Lower lobe of right lung (tissue), 2 donors: ENCODE measurements at places on chromosomes 16 and 17. TPM values are rescaled to one million over a fixed set of nuclear protein-coding genes. Genes with fewer than 3 reads are reported as not detected.

- DNase-seq = peak; percentile 84
These were observed 678 bp downstream of the CDR2L start for GRCh38 chr17:74987909-74988711.

DNA sequence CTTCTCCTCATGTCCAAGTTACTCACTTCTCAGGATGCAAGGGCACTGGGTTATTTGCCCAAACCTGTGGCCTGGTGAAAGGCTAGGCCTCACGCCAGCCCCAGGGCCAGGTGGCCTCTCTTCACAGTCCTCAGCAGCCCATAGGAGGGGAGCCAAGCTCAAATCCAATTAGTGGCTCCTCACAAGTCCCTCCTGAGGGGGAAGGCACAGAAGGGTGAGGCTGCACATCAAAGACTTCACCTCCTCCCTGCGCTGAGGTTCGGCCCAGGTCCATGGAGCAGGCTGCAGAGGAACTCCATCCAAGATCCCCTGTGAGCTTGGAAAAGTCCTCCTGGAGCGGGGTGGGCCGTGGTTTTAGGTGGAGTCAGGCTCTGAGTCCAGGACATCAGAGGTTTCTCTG is 320.0 kb downstream of the FOXL1 start:
- no peak for DNase-seq

GRCh38 chr17:81524039-81524864 is 3.9 kb upstream of the FSCN2 start:
- peak; percentile 40 for DNase-seq

DNA sequence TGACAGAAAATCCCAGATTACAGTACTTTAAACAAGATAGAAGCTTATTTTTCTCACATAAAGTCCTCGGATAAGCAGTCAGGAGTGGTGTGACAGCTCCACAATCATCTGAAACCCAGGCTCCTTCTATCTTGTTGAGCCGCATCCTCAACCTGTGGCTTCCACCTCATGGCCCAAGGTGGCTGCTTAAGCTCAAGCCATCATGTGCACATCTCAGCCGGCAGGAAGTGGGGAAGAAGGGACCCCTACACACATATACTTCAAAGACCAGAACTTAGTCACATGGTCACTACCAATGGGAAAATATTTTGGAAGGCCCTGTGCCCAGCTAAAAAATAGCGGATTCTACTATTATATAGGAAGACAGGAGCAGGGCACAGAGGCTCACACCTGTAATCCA is 11.0 kb upstream of the FBXO47 start:
- no peak for DNase-seq

- DNase-seq = no peak
These were observed 336.4 kb downstream of the SEC14L1 start for GRCh38 chr17:77476931-77477805.

DNA sequence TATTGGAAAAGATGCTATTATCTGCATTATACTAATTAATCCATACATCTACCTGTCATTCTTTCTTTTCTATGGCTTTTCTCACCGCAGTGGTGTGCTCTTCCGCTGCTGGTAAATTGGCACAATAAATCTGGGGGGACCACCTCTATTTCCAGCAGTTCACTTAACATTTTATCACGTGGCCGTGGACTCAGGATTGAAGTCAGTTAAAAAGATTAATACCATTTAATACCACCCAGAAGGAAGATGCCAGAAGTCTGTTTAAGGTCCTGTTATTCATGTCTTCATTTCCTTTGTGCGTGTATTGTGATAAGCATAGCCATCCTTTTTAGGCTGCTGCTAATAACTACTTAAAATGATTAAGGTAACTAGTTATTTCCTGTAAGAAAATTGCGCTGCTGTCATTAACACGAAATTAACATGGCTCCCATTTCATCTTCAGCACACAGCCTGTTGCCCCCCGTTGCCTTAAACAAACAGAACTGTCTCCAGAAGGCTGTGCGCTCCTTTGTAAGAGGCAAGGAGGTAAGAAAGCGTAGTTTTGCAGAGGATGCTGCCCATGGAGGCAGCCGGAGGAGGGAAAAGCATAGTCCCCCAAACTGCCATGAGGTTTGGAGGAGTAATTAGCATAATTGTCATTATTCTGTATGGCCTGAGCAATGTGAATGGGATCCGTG is 414.4 kb downstream of the UTP18 start:
- DNase-seq = no peak

- DNase-seq = no peak
These were observed 19.5 kb upstream of the RAP1GAP2 start for GRCh38 chr17:2776589-2777241.

GRCh38 chr17:66995944-66996343 is 31.4 kb downstream of the CACNG4 start:
- no peak for DNase-seq

GRCh38 chr17:4179071-4179470 is 36.1 kb downstream of the CYB5D2 start:
- no peak for DNase-seq

DNA sequence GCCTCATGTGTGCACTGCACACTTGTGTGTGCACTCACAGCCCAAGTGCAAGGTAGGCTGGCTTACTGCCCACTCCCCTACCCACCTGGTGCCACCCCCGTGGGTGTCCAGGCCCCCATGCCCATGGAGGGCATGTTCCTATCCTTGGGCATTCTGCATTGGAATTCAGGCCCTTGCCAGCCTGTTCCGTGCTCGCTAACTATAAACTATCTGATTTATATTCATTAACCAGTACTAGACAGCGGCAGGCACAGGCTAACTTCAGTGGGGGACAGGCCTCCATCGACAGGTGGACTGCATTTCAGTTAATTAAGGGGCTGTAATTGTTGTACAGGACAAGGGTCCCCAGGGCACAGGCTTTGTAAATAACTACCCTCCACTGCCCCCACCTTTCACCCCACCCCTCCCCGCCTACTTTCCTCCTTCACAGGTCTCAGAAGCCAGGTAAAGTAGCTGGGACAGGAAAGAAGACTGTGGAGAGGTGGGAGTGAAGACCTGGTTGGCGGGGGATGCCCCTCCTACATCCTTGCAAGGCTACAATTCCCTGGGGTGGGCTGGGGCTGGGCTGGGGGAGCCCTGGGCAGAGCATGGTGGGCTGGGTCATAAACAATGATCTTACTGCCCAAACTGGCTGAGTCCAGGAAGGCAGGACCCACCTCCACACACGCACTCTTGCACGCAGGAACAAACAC is 119.0 kb upstream of the LHX1 start:
- no peak for DNase-seq

DNA sequence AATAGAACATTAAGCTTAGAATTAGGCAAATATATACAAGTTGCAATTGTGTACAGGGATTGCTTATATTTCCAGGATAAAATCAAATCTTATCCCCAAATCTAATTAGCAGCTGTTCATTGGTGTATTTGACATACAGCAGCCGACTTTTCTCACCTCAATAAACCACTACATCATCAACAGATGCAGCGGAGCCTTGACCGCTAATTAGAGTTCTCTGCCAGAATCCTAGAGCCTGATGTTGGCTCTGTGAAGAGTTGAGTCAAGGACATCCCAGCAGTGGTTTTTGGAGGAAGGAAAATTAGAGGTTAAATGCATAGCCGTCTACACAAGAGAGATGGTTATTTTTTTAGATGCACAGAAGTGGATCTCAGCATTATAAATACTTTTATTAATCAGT is 221.9 kb upstream of the CACNG5 start:
- DNase-seq = no peak

GRCh38 chr17:63647065-63647725 is 25.0 kb downstream of the MAP3K3 start:
- no peak for DNase-seq

GRCh38 chr16:8845699-8846298 is 23.0 kb downstream of the CARHSP1 start:
- DNase-seq = no peak

- DNase-seq = no peak
These were observed 528 bp upstream of the NOL11 start for GRCh38 chr17:67717192-67717623.

- no peak for DNase-seq
These were observed 2254.6 kb downstream of the TP53TG3F start for GRCh38 chr16:35713762-35714650.

DNA sequence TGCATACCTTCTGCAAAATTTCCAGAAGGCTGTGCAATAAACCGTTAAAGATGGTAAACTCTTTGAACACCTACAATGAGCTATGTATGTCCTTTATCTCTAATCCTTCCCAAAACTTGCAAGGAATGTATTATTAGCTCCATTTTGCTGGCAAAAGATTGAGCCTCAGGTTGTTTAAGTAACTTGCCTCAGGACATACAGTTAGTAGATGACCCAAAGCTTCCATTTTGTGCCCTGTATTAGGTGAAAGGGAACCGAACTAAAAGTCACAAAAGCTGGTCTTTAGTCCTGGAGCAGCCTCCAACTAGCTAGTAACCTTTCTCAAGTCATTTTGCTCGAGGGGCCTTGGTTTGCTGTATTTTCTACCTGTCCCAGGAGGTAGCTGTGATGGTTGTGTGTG is 4.3 kb downstream of the ADGRG3 start:
- DNase-seq = no peak

DNA sequence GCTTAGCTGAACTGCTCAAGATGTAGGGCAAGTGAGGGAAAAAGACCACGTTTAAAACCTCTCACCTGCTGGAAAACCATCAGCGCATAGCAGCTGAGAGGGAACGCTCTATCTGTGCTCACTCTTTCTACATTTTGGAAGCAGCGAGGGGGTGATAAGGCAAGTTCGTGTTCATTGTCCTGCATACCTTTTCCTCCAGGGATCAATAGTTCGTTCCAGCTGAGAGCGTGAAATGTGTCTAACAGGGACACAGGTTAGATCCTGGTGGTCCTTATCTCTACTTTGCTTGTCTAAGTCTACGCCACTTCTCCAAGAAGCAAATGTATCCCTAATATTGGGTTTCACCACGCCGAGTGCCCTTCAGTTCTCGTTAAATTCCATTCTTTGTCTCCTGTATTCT is 183.5 kb upstream of the ZFHX3 start:
- DNase-seq = no peak

DNA sequence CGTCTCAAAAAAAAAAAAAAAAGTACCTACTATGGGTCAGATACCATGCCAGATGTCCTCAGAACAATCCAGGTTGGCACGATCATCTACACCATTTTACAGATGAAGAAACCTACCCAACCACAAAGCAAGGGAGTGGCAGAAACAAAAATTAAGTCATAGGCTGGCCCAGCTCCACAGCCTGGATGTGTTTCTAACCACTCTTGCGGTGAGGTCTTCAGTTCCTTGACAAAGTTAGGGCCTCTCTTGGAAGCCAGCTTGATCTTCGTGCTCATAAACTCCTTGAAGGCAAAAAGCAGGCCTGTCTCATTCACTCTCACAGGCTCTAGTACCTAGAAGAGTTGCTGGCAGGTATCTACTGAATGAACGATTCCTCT is 6.2 kb downstream of the GGA2 start:
- peak; percentile 53 for DNase-seq

DNA sequence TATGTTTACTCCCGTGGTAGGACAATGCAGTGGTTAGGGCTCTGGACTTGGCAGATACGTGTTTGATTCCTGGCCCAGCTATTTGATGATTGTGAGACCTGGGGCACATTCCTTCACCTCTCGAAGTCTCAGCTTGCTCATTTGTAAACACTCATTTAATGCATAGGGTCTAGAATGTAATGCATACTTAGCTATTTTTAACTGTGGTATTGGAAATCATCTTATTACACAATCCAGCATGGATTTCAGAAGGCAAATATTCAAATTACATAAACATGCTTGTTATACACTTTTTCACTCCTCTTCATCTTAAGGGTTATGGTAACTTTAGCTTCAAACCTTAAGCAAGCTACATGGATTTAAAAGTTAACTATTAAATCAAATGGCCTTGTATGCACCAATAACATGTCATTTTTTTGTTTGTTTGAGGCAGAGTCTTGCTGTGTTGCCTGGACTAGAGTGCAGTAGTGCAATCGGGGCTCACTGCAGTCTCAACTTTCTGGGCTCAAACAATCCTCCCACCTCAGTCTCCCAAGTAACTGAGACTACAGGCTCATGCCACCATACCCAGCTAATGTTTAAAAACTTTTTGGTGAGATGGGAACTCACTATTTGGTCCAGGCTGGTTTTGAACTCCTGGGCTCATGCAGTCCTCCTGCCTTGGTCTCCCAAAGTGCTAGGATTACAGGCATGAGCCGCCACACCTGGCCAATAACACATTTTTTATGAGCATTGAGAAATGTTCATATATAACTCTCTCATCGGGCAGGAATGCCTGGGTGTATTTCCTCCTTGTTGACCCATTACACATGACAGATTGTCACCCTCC is 52.5 kb downstream of the VAT1L start:
- no peak for DNase-seq

GRCh38 chr16:66894948-66895688 is 14.8 kb downstream of the PDP2 start:
- DNase-seq = peak; percentile 67

Gene PAQR4
- 10.8 TPM for total RNA-seq

Gene FOXL1
- 0.83 TPM for total RNA-seq

Gene PDILT
- not detected for total RNA-seq

Gene PDIA2
- not detected for total RNA-seq

Gene KCNJ12
- 1.9 TPM for total RNA-seq

Gene FSCN2
- total RNA-seq = 3.3 TPM

Gene PHF23
- total RNA-seq = 33.9 TPM

Gene ACSM2B
- total RNA-seq = not detected

Gene CCDC40
- total RNA-seq = 14.1 TPM

Gene TMEM204
- total RNA-seq = 63.1 TPM

Gene TNFRSF13B
- total RNA-seq = 0.27 TPM

Gene FA2H
- total RNA-seq = 2.5 TPM
